ENCODE measurements at places on chromosomes 1 and 21. TPM values are rescaled to one million over a fixed set of nuclear protein-coding genes. Genes with fewer than 3 reads are reported as not detected.

The GCSAML gene
- not detected for total RNA-seq

The CYP2J2 gene
- total RNA-seq: 0.19 TPM

The MX1 gene
- 4.7 TPM for total RNA-seq

The ARTN gene
- not detected for total RNA-seq

The PLA2G5 gene
- total RNA-seq: not detected

The PI4KB gene
- total RNA-seq: 47.4 TPM

The KLHL17 gene
- 6.2 TPM for total RNA-seq

The FCRLB gene
- total RNA-seq: 0.65 TPM

The CNR2 gene
- not detected for total RNA-seq

The ABCA4 gene
- total RNA-seq: 5.2 TPM

The CYP4B1 gene
- total RNA-seq: not detected

The ATPAF1 gene
- 40.5 TPM for total RNA-seq

The GPX7 gene
- total RNA-seq: 20.8 TPM

The CFAP74 gene
- not detected for total RNA-seq

The ATP6V1G3 gene
- 0.33 TPM for total RNA-seq

The SLC6A17 gene
- total RNA-seq: 0.76 TPM

The FAM163A gene
- not detected for total RNA-seq

The CDK18 gene
- 0.33 TPM for total RNA-seq

The TMEM81 gene
- 1.3 TPM for total RNA-seq

The CRP gene
- not detected for total RNA-seq

The F11R gene
- total RNA-seq: 144 TPM

The FCRL5 gene
- total RNA-seq: not detected

The TNN gene
- not detected for total RNA-seq

The HTR6 gene
- under 0.01 TPM for total RNA-seq

The NOTCH2 gene
- total RNA-seq: 24.6 TPM

The CASP9 gene
- total RNA-seq: 6.3 TPM

The SPATA21 gene
- not detected for total RNA-seq

The GRHL3 gene
- not detected for total RNA-seq

The RIPK4 gene
- total RNA-seq: under 0.01 TPM

The MEX3A gene
- 19.9 TPM for total RNA-seq

The DNASE2B gene
- not detected for total RNA-seq

The PGLYRP4 gene
- total RNA-seq: not detected

The ZDHHC18 gene
- total RNA-seq: 18.6 TPM

Data from vein endothelial cell (primary cell).